ENCODE measurements at places on chromosomes 2 and 18.

- no peak for DNase-seq
Observed at GRCh38 chr18:13176847-13177246, 41.7 kb upstream of the LDLRAD4 start.

- no peak for DNase-seq
Observed at GRCh38 chr2:30149513-30149912, 2.7 kb downstream of the YPEL5 start.

DNA sequence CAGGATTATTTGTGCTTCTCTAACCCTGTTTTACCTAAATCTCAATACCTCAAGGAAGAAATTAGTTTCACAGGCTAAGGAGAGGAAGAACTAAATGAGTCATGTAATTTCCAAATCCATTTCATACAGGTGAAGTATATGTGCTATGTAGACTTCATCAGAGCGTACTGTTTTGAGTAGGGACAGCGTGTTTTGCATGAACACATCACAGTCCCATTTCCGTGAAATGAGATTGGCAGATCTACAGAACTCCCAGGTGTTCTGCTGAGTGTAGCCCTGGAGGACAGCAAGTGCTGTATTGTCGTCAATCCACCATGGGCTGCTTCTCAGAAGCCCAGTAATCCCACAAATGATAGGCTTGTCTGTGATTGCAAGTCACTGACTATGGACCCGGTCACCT lies 97.7 kb downstream of the XRCC5 start:
- no peak for DNase-seq

GRCh38 chr2:40488101-40488601 lies 36.3 kb upstream of the SLC8A1 start:
- DNase-seq: no peak

- no peak for DNase-seq
Observed at GRCh38 chr2:169438466-169439072, 40.7 kb upstream of the BBS5 start.

All from NCI-H2029 (cell line).